Psoas muscle (tissue), 8 donors: ENCODE measurements at places on chromosomes 16 and 17. TPM values are rescaled to one million over a fixed set of nuclear protein-coding genes. Genes with fewer than 3 reads are reported as not detected.

DNA sequence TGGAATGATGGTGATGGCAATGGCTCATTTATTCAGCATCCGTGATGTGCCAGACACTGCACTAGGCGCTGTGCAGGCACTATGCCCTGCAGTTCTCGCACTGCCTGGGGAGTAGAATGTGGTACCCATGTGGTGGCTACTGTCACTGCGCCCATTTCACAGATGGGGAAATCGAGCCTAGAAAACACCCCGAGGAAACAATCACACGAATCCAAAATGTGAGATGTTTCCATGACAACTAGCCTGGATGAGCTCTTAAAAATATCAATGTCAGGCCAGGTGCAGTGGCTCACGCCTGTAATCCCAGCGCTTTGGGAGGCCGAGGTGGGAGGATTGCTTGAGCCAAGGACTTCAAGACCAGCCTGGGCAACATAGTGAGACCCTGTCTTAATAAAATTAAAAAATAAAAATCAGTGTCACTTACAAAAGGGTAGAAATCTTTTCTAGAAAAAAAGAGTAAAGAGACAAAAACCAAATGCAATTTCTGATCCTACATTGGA, 57.9 kb upstream of the TNRC6A start:
- no peak for DNase-seq

GRCh38 chr16:56911771-56912571, 20.0 kb upstream of the HERPUD1 start:
- DNase-seq: peak; percentile 39

- no peak for DNase-seq
Measured at GRCh38 chr17:14306596-14306995, 5.7 kb downstream of the HS3ST3B1 start.

- no peak for DNase-seq
Measured at GRCh38 chr17:77708936-77709335, 249.6 kb upstream of the TNRC6C start.

GRCh38 chr17:3735515-3735914, 11.8 kb downstream of the HASPIN start:
- no peak for DNase-seq

DNA sequence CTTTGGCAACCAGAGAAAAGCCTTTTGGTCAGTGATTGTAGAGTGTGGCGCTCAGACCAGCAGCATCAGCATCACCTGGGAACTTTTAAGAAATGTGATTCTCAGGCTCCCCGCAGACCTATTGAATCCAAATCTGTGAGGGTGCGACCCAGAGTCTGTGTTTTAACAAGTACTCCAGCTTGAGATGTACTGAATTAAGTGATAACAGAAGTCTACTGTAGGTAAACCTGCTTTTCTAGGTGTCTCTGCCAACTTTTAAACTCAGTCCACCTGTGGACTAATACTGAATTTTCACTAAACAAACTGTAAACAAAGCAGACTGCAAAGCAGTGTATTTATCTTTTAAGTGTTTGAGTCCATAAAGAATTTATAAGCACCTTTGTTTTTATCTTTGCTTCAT, 43.6 kb downstream of the NUP93 start:
- DNase-seq: no peak

GRCh38 chr16:61929776-61930175, 106.5 kb downstream of the CDH8 start:
- no peak for DNase-seq

DNA sequence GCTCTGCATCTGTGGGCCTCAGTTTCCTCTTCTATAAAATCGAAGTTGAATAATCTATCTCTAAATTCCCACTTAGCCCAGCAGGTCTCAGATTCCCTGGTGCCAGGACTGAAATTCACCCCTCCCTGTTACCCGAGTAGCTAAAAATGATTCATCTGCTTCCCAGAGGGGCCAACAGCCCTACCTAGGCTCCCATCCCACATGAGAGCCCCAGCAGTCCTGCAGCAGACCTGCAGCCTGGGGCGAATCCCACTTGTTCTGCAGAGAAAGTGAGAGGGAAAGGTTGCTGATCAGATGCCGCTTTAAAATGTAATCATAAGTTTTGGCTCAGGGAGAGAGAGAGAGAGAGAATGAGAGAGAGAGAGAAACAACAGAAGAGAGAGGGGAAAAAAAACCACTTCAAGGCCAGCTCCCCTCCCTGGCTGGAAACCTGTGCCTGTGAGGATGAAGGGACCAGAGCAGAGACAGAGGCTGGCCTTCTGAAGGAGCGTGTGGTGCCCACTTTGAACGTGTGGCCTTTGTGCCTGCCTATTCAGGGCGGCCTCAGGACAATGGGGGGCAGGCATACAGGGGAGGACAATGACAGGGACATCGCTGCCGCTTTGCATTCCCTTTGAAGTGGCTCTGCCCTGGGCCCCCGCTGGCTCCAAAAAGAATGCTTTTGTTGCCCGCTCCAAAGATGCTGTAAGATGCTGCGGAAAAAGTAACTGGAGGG, 85.2 kb upstream of the NKD1 start:
- no peak for DNase-seq

GRCh38 chr16:10978871-10979446, 34.6 kb downstream of the CLEC16A start:
- no peak for DNase-seq

DNA sequence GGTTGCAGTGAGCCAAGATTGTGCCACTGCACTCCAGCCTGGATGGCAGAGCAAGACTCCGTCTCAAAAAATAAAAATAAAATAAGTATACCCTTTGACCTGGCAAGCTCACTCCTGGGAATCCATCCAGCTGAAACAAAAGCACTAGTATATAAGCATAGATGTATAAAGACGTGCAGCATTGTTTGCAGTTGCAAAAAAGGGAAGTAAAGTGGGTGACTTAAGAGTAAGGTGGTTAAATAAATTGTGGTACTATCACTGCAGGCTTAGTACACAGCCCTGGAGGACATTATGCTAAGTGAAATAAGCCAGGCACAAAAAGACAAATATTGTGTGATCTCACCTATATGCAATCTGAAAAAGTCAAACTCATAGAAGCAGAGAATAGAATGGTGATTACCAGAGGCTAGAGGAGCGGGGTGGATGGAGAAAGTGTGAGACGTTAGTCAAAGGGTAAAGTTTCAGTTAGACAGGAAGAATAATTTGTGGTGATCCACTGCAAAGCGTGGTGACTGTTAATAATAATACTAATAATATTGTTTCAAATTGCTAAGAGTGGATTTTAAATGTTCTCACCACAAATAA, 113.0 kb downstream of the MYO1D start:
- DNase-seq: no peak

DNA sequence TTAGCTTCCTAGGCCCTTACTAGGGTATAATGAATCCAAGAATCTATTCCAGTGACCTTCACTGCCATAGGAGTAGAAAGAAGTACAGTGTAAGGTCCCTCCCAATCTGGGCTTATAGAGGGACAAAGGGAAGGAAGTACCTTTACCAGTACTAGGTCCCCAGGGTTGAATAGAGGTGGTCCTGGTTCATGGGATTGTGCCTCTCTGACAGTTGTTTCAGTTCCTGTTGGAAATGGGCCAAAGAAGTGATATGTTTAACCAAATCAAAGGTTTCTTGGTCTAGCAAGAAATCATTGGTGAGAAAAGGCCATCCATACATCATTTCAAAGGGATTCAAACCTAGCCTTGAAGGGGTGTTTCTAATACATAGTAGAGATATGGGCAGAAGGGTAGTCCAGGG, 16.0 kb upstream of the ZNHIT3 start:
- DNase-seq: no peak

GRCh38 chr17:56175299-56175955, 22.2 kb downstream of the ANKFN1 start:
- no peak for DNase-seq

DNA sequence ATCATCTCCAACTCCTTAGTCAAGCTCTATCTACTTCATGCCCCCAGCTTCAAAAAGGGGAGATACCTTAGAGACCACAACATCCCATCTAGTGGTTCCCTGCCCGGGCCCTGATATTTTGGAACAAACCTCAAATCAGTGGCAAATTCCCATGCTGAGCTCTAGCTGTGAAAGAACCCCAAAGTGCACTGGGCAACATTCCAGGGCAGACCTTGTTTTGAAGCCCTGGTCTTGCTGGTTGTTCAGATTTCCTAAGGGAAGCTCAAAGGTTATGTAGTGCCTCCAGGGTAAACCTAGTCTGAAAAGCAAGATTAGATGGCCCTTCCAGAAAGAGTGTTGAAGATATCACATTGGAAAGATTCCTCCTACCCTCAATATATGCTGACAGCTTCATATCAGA, 16.3 kb downstream of the FAM117A start:
- DNase-seq: no peak

DNA sequence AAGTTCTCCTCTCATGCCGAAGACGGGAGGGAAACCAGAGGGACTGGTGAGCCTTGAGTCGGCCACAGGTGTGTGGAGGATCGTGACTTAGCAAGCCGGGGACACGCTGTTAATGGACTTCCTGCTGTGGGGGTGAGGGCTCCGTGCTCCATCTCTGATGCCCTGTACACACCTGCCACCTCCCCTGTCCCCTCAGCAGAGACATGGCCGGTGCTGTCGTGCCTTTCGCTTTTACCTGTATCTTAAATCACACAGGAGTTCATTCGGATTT, 75.9 kb upstream of the ZNF750 start:
- no peak for DNase-seq

DNA sequence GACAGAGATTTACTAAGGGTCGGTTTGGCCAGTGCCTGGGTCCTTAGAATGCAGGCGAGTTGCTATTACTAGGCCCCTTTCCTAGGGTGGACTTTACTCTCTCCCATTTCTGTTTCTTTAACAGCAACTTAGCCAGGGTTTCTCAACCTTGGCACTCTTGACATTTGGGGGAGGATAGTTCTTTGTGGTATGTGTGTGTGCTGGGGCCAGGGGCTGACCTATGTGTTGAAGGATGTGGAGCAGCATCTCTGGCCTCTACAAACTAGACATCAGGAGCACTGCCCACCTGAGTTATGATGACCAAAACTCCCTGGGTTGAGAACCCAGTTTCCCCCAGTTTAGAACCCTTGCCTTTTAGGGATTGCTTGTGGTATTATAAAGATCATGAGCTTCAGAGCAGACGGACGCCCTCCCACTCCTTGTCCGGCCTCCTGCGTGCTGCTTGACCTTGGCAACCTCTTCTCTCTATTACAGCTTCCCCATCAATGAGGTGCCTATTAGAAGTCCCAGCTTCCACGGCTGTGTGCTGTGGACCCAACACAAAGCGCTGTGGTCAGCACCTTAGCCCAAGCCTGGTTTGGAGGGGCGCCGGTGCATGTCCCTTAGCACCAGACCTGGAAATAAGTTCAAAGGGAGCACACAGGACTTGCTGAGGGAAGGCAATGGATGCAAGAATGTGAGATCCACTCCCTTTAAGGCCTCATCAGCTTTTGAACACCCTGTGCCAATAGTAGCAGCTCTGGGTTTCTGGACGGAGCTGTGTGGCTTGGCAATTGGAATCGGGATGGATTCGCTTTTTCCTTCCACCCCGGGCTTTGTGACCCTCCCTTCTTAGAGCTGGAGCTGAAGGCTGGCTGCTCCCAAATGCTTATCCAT, 239.2 kb upstream of the MAF start:
- DNase-seq: no peak

DNA sequence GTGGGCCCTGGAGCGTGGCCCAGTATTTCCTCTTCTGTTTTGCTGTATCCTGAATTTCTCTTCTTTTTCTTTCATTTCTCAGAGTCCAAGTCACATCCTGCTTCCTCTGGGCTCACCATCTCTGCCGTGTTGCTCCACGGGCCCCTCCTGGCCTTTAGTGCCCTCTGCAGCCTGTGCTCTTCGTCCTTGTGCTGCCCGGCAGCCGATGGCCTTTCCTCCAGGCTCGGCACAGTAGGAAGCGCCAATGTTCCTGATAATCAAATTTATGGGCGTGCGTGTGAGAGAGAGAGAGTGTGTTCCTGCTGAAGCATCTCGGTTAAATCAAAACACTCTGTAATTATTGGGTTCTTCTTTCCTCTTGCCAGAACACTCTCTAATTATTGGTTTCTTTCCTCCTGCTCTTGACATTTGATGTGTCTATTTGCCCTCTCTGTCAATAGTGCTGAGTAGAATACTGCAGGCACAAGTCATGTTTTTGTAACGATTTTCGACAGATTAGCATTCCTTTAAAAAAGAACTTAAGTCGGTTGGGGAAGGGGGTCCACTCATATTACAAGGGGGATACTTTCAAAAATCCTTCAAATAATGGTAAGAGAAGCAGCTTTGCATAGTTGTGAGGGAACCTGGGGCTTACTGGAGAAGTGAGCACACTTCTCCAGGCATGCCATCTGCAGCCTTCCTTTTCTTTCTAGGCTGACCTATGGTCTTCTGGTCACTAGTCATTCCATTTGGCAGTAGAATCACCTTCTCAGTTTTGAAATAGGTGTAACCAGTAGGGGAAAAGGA, 126.6 kb downstream of the RPTOR start:
- no peak for DNase-seq

DNA sequence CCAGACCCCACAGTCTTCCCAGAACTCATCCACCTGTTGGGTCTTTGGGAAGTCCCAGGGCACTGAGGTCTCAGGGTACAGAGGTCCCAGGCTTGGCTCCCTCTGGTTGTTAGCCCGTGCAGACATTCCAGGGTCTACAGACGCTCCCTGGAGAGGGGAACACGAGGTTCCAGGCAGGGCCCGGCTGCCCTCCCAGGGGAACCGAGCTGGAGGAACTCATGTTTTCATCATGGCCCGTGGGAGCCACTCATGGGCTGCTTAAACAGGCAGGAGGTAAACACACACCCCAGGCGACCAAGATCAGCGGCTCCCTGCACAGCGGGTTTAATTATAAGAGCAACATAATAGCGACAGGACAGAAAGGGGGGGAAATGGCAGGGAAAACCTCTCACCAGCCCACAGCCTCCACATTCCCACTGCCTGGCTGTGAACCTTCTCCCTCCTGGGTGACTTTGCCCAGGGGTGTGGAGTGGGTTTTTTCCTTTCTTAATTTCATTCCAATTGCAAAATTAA, 36.5 kb downstream of the TRARG1 start:
- DNase-seq: peak; percentile 67

- no peak for DNase-seq
Measured at GRCh38 chr16:57536306-57537193, at the start of gene CCDC102A. Gene CCDC102A, minus strand, starts transcription at chr16:57536571. Its CDS starts 7,394 bp downstream, at chr16:57529177.

DNA sequence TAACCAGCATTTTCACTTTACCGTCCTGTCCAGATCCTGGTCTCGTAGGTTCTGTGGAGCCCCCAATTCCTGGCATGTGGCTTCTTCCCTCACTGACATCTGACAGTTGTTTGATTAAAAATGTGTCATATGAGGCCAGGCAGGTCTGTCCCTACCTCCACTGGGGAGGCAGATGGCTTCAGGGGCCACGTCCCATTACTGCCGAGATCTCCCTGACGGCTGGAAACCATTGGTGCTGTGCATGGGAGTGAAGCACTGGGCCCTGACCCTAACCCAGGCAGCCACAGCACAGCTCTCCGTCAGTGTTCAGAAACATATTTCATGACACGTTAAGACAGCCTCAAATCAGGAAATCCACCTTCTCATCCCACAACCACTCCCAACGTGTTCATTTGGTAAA, 77.5 kb downstream of the GNAO1 start:
- DNase-seq: no peak

GRCh38 chr17:79459003-79459655, 151.7 kb downstream of the RBFOX3 start:
- no peak for DNase-seq

- no peak for DNase-seq
Measured at GRCh38 chr17:73867056-73867455, 222.8 kb upstream of the SDK2 start.

Gene PLXDC1
- 3.2 TPM for total RNA-seq

Gene E4F1
- 22.9 TPM for total RNA-seq

Gene KLHL11
- total RNA-seq: 2.7 TPM

Gene MAF
- 39.4 TPM for total RNA-seq

Gene ATP1B2
- 0.78 TPM for total RNA-seq

Gene UBE2Z
- total RNA-seq: 29.8 TPM

Gene KRTAP1-5
- total RNA-seq: not detected

Gene LLGL2
- 1.6 TPM for total RNA-seq

Gene CIITA
- 13.8 TPM for total RNA-seq

Gene CCL5
- 1.3 TPM for total RNA-seq

Gene PRRT2
- 0.80 TPM for total RNA-seq

Gene CCL8
- total RNA-seq: 0.42 TPM

Gene DHRS7C
- total RNA-seq: 73.3 TPM
